Ovary (tissue), 10 donors: ENCODE measurements at places on chromosomes 2 and 18. TPM values are rescaled to one million over a fixed set of nuclear protein-coding genes. Genes with fewer than 3 reads are reported as not detected.
A peak's percentile ranks its signal among the peaks of the same experiment; 100 is the strongest.

- no peak for DNase-seq
Measured at GRCh38 chr18:63040788-63041410, 278.7 kb downstream of the BCL2 start.

- DNase-seq, result no peak
Measured at GRCh38 chr2:19363474-19363778, 5.0 kb upstream of the OSR1 start.

PROM2 gene
- 0.99 TPM for total RNA-seq

DNA sequence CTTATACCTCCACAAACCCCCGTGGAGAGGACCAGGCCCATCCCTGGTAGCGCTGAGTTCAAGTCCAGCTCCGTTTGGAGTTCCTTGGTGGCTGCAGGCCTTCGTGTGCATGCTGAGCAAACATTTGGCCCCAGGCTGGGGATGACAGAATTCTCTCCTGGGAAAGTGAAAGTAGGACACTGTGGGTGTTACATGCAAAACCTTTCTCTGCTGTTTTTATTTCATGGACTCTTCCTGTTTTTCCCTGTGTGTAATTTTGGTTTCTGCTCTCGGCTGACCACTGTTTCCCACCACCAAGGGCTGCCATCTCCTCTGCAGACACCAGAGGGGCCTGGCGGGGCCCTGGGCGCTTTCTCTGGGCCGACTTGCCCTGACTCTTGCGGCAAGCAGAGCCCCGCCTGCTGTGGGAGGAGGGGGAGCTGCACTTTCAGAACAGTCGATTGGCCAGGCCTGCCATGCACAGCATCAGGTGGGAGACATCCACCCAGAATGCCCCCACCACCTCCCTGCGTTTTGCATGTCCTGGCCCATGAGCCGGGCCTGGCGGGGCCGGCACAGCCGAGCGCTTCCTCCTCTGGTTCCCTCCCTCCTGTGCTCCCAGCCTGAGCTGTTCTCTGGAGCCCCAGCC, 102.4 kb downstream of the CABLES1 start:
- DNase-seq, result peak; percentile 71

SLC40A1 gene
- total RNA-seq, result 452 TPM
